Stimulated activated CD4-positive, alpha-beta T cell treated with anti-CD3 and anti-CD28 coated beads, TNF-alpha, amount 100 ng/mL, for 4 hours (primary cell): ENCODE measurements at places on chromosomes 13 and 19.

GRCh38 chr13:101217086-101217485 lies 199.2 kb downstream of the NALCN start:
- DNase-seq: no peak

- DNase-seq: no peak
Measured at GRCh38 chr13:111410232-111411021, 90.0 kb downstream of the TEX29 start.

- no peak for DNase-seq
Measured at GRCh38 chr19:45598267-45599001, 3.6 kb downstream of the GPR4 start.

GRCh38 chr19:42273407-42274064 lies 4.5 kb downstream of the CIC start:
- no peak for DNase-seq

GRCh38 chr13:84574851-84575250 lies 692.6 kb upstream of the SLITRK1 start:
- DNase-seq: no peak

- DNase-seq: no peak
Measured at GRCh38 chr13:86737334-86737932, 933.7 kb upstream of the SLITRK5 start.

GRCh38 chr13:61406275-61406674 lies 9.4 kb downstream of the PCDH20 start:
- no peak for DNase-seq

DNA sequence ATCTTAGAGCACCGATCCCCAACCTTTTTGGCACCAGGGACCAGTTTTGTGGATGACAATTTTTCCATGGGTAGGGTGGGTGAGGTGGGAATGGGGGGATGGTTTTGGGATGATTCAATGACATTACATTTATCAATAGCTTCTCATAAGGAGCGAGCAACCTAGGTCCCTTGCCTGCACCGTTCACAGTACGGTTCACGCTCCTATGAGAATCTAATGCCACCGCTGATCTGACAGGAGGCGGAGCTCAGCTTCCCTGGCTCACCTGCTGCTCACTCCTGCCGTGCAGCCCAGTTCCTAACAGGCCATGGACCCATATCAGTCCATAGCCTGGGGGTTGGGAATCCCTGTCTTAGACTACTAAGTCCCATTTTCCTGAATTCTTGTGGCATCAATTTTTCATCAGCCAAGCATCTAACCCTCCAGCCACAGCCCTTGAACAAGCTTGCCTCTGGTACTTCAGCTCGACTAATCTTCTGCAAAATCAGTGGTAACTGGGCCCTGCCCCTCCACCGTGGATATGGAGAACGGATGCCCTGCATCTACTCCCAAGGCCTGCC lies 37.0 kb upstream of the MAP3K10 start:
- DNase-seq: no peak

DNA sequence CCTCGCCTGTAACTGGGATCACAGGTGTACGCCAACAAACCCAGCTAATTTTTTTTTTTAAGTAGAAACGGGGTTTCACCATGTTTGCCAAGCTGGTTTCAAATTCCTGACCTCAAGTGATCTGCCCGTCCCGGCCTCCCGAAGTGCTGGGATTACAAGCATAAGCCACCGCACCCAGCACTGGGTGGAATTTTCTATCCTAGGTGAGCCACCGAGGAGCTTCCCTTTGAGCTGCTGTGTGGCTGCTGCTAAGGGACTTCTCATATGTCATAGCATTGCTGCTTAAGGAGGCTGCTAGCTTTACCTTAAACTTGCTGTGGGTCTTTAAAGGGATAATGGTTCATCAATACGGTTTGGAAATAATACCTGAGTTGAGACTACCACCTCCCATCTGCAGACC lies 2.9 kb upstream of the AMER2 start:
- no peak for DNase-seq

- no peak for DNase-seq
Measured at GRCh38 chr13:111531505-111531904, 211.1 kb downstream of the TEX29 start.

- DNase-seq: no peak
Measured at GRCh38 chr13:66071608-66072007, 1158.5 kb downstream of the PCDH9 start.

GRCh38 chr13:97058391-97058790 lies 64.1 kb upstream of the OXGR1 start:
- DNase-seq: no peak

- DNase-seq: no peak
Measured at GRCh38 chr19:5216141-5216847, 124.3 kb downstream of the PTPRS start.

DNA sequence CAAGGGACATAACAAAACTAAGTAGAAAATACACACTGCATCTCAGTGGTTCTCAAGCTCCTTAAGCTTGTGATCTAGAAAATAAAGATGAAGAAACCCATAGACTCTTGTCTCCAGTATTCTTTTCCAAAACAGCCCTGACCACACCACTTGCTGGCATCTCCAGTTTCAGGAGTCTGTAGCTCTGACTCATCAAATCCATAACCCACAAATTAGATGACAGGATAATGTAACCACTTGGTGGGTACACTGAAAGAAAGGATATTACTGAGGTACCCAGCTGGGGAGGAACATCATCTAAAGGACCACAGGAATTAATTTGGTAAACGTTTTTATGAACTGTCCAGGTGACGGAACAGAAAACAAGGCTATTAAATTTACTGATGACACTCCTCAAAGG lies 214.7 kb downstream of the VWA8 start:
- DNase-seq: no peak

GRCh38 chr13:113539176-113539575 lies 45.4 kb upstream of the TFDP1 start:
- DNase-seq: no peak

- no peak for DNase-seq
Measured at GRCh38 chr13:41382431-41382830, 71.4 kb downstream of the NAA16 start.

- DNase-seq: no peak
Measured at GRCh38 chr13:33515146-33515545, 229.6 kb upstream of the STARD13 start.

DNA sequence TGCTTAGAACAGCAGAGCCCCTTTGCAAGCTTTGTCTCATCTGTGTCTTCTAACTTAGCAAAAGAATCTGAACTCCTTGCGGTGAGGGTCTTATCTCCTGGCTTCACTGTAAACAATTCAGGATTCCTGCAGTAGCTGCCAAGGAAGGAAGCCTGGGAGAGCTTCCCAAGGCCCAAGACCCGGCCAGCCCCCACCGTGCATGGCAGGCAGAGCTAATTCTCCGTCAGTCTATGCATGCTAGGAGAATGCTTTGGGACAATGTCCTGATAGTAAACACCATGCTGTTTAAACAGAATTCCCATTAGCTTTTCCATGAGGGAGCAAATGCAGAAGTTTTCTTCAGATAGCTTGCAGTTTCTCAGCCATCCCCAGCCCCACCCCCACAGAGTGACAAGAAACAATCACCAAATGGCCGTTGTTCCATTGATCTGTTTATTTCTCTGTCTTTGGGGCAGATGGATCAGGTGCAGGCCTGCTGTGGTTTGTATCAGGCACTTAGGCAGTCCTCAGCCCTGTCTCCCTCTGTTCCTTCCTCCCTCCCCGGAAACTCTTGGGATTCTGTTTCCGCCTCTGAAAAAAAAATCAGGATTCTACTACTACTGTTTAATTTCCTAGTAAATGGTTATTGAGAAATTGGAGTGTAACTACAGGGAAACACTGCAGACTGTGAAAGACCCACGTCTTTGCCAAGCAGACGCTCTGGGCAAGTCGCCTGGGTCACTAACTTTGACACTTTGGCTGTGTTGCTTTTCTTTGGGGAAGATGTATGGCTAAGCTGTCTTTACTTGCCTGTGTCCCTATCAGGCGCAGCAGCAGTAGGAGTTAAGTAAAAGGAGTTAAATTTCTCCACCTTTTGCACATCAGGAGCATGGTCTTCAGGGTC lies 40.7 kb upstream of the SPATA13 start:
- no peak for DNase-seq

- DNase-seq: no peak
Measured at GRCh38 chr19:55398200-55398925, 9.2 kb downstream of the UBE2S start.

- no peak for DNase-seq
Measured at GRCh38 chr19:43148233-43148632, 38.1 kb downstream of the PSG5 start.

GRCh38 chr13:75305059-75305458 lies 176.9 kb downstream of the TBC1D4 start:
- no peak for DNase-seq

GRCh38 chr19:15252398-15253018 lies 20.3 kb upstream of the EPHX3 start:
- no peak for DNase-seq

GRCh38 chr19:12092065-12092867 lies 27.7 kb downstream of the ZNF844 start:
- peak; percentile 29 for DNase-seq

- DNase-seq: no peak
Measured at GRCh38 chr13:27960362-27961226, 8.5 kb downstream of the CDX2 start.

- DNase-seq: no peak
Measured at GRCh38 chr19:6276447-6276846, 3.3 kb downstream of the MLLT1 start.

GRCh38 chr19:17830567-17831418 lies 9.5 kb upstream of the INSL3 start:
- no peak for DNase-seq

- DNase-seq: no peak
Measured at GRCh38 chr13:51249770-51250741, 27.9 kb downstream of the FAM124A start.
